ENCODE measurements at places on chromosomes 4 and X.

GRCh38 chr4:56129431-56129861, 180.7 kb downstream of the CEP135 start:
- no peak for DNase-seq

GRCh38 chr4:75889537-75890199, 12.6 kb downstream of the PPEF2 start:
- no peak for DNase-seq

DNA sequence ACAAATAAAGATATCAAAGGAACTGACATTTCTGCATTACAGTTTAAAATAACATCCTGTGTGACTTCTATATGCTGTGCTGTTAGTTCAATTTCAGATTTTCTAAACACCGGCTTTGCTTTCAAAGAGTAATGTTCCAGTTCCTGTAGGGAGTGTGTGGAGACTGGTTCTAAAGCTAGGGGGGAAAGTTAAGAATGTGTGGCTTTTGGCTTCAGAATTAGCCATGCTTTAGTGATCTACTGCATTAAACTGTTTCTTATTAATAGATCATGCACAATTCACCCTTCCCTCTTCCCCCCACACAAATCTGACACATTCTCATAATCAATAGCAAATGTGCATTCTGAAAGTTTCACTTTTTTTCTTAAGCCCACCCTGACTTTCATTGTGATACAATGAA, 32.0 kb upstream of the DKK2 start:
- DNase-seq = no peak

DNA sequence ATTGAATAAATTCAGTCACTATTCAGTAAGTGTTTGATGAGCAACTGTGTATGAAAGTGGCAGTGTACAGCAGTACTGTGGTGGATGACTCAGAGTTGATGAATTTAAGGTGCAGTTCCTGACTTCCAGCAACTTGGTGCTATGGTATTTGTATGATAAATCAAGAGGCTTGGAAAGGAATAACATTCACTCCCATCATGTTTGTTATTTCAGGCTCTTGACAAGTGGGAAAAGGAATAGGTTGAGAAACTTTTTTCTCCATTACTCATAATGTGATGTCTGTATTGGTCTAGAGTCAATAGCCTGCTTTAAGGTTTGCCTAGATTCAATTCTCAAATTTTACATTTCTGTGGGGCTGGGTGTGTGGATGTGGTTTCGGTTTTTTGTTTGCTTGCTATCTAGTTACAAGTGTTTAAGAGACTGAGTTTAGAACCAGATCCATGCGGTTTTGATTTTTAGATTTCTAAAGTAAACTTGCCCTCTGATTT, 35.1 kb upstream of the CYP2U1 start:
- no peak for DNase-seq

DNA sequence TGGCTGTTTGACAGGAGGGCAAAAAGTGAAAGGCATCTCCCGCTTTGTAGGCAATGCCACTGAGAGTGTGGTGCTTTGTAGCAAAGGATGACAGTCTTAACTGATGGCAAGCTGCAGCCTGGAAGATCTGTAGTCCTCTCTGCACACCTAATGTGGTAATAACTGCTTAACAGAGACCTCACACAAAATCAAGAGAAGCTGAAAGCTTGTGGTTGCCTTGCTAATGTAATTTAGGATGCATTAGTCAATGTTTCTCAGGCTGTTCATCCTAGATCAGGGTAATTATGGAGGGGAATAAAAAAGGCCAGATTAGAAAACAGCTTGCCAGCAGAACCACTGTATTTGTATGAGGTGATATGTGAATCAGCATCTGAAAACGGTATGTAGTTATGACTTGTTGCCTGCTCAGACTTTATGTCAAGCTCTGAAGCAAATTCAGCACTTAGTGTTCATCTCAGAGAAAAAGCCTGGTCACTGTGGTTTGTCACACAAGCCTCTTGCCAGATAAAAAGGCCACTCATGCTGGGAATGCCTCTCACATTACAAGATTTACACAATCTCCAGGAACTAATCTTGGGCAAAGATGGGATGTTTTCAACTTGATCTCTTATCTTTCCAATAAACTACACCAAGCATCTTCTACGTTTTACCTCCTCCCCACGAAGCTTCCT, 130.8 kb downstream of the ENOX2 start:
- DNase-seq = no peak

- DNase-seq = no peak
These were observed 16.5 kb upstream of the RHOH start for GRCh38 chr4:40180356-40180755.

GRCh38 chr4:3044870-3045819, 29.2 kb downstream of the HTT-AS start:
- peak; percentile 46 for DNase-seq

DNA sequence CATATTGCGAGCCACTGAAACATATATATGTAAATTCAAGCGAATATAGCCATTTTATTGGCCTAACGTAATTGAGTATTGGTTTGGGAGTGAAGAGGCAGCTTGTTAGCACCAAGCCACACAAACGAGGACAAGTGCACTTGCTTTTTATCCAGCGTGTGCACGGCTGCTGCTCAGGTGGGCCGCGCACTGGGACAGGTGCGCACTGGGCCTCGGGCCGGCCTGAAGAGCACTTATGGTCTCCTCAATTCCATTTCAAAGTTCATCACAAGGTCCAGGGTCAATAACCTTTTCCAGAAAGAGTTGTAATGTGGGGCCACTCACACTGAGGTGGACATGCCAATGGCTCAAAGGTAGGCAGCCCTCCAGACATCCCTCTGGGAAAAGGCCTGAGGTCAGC, 95.9 kb downstream of the ATP8A1 start:
- DNase-seq = no peak

All from stimulated activated CD4-positive, alpha-beta T cell treated with anti-CD3 and anti-CD28 coated beads, TNF-alpha, amount 100 ng/mL, for 48 hours (primary cell).